Effector CD8-positive, alpha-beta T cell (primary cell): ENCODE measurements at places on chromosomes 12 and 14.
A peak's percentile ranks its signal among the peaks of the same experiment; 100 is the strongest.

DNA sequence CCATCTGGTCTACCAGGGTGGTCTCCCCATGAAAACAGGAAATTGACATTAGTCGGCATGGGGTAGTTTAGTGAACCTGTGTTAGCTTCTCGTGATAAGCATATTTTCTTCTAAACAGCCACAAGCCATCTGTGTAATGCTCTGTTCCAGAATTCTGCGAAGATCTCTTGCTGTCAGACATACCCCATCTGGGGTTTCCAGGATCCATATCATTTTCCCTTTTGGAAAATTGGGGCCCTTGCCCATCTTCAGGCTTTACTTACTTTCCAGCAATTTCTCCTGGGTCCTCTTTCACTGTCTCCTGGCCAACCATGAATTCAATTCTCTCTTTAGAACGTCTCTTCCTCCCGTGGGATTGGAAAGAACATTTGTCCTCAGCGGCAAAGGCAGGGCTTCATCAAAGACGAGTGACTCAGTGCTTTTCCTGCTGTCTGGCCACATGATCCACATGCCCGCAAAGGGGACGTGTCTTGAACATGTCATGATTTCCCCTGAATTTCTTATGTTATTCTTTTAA lies 21.4 kb upstream of the NCOR2 start:
- no peak for DNase-seq

- no peak for DNase-seq
These were observed 3.8 kb downstream of the NR4A1 start for GRCh38 chr12:52054833-52055730.

DNA sequence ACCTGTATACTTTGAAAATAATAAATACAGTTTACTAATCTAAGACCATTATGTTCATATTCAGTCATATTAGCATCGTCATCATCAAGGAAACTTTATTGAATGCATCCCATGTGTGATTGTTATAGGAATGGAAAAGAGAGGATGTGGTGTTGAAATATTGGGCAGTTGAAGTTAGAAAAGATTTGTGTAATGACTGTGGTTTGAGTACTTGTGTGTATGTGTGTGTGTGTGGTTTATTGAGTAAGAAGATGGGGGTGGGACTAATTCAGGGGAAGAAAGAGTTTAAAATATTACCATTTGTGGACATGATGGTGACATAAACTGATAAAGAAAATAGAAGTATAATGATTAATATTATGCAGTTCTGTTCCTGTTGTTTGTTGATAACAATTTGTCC lies 238.7 kb upstream of the SEL1L start:
- no peak for DNase-seq

DNA sequence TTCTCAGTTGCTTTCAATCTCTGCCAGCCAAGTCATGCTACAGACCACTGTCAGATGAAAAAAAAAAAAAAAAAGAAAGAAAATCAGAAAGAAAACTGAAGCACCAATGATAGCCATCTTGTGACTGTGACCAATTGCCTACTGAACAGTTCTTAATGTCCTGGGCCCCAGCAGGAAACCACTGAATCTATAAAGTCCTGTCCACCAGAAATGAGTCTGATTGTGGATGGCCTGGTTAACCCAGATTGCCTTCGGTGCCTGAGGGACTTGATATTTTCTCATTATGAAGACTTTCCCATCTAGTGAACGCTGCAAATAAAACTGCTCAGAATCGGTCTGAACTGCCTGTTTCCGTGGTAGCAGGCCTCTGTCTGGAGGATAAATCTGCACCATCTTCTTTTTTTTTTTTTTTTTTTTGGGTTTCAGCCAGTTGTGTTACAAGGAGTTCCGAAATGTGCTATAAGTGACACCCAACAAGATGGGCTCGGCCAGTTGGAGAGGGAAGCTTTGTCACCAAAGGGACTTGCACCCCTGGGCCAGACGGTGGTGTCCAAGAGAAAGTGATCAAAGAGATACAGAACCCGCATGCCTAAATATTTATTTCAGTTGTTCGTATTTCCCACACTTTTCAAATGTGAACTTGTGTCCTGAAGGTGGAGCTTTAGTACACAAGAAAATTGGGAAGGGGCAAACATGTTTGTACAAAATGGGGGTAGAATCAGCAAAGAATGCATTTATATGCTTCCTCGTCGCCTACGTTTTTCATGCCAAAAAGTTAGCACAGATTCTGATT lies 3.0 kb upstream of the PLXNC1 start:
- no peak for DNase-seq

GRCh38 chr14:23285530-23286019 lies 357 bp downstream of the HOMEZ start:
- no peak for DNase-seq

GRCh38 chr14:68399971-68400370 lies 392.9 kb downstream of the ZFP36L1 start:
- no peak for DNase-seq

GRCh38 chr12:80648881-80649280 lies 58.6 kb upstream of the MYF6 start:
- no peak for DNase-seq

GRCh38 chr14:39977198-39977597 lies 545.0 kb upstream of the FBXO33 start:
- DNase-seq = no peak

GRCh38 chr12:26246483-26247164 lies 51.3 kb downstream of the SSPN start:
- no peak for DNase-seq

GRCh38 chr12:51295651-51296050 lies 25.4 kb upstream of the SMAGP start:
- DNase-seq = no peak

DNA sequence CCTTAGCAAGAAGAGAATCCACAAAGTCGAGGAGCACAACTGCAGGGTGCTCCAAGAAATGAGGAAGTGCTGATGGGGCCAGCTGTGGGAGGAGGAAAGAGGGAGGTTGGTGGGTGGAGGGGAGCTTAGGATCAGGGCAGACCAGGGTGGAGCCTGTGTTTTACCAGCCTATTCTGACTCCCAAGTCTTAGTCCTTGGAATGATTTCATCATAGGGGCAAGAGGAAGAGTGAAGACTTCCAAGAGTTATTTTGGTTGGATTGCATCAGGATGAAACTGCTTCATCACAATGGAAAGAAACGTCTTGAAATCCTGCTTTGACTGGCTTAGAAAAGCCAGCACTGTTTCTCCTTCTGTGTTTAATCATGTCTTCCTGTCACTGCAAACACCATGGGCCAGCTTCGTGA lies 194.0 kb downstream of the DPF3 start:
- DNase-seq = no peak

DNA sequence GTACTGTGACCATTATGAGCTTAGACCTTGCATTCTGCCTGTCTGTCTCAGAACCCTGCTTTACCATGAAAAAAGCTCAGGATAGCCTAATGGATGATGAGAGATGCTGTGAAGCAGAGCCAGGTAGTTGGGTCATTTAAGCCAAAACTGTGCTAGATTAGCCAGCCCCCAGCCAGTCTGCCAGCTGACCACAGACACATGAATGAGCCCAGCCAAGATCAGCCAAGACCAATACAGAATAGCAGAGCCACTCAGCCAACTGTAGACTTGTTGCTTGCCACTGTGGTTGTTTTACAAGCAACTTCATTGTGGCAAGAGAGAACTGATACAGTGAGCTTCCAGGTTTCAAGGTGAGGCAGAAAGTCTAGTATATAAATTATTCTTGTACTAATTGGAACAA lies 12.8 kb upstream of the UTP20 start:
- DNase-seq = no peak

DNA sequence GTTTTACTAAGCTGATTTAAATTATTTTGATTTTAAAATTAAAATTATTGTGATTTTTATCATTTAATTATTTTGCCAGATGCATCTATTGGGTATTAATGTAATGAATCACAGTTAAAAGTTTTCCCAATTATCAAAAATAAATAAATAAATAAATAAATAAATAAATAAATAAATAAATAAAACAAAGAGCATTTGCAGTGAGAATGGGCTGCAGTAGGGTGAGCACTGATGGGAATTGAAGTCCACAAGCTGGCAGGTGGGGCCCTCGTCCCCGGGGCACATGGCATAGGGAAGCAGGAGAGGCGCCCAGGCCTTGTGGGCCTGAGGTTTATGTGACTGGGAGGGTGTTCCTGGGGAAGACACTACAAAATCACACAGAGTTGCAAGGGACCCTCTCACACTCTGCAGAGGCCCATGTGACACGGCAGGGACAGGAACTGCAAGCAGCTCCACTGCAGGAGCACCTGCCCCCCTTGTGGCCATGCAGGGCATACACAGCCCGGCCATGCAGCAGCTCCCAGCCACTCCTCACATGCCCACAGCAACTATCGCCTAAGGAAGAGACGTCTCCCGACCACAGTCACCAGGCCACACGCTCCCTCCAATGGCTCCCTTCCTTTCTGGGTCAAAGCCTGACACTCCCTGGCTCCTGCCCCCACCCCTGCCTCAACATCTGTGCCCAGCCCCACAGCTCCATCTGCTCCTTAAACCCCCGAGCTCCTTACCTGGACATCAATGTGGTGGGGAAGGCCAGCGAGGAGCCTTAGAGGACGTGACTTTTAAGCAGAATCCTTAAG lies 256.3 kb upstream of the SFSWAP start:
- DNase-seq = no peak

GRCh38 chr14:91573894-91574837 lies 64.1 kb upstream of the PPP4R3A start:
- peak; percentile 67 for DNase-seq

GRCh38 chr12:113980537-113981337 lies 14.6 kb upstream of the RBM19 start:
- DNase-seq = no peak

DNA sequence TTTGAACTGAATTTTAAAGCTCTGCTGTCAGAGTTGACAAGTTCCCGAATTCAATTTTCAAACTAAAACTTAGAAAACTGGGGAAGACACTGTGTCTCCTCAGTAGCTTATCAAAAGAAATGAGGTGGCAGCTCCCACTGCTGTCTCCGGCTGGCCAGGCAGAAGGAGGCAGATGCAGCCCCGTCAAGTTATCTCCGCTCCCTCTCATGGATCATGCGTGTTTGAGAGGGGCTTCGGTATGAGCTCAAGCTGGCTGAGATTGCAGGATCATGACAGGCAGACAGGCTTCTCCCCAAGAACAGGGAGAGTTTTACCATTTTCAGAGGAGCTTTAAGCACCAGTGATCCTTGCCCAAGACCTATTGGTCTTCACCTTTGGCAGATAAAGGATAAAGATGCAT lies 88.8 kb downstream of the NEDD1 start:
- no peak for DNase-seq

DNA sequence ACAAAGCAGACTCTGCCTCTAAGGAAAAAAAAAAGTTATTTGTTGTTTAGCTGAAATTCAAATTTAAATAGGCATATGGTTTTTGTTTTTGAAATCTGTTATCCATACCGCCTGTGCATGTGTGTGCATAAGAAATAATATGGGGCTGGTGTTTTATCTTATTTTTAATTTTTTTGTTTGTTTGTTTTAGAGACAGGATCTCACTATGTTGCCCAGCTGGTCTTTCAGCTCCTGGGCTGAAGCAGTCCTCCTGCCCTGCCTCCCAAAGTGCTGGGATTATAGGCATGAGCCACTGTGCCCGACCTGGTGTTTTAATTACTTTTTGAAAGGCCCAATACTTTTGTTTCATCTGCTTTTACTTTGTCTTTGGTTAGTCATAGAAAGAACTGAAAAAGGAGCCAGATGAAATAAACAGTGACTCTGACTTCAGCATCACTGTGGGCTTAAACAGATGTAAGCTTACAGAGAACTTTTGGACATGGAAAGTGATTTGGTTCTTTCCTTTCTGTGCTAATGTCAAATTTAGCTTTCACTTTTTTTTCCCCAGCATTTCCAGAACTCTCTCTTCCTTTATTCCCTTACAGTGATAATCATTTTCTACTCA lies 37.2 kb downstream of the SUPT16H start:
- no peak for DNase-seq

GRCh38 chr12:124240493-124240892 lies 54.4 kb upstream of the RFLNA start:
- no peak for DNase-seq

DNA sequence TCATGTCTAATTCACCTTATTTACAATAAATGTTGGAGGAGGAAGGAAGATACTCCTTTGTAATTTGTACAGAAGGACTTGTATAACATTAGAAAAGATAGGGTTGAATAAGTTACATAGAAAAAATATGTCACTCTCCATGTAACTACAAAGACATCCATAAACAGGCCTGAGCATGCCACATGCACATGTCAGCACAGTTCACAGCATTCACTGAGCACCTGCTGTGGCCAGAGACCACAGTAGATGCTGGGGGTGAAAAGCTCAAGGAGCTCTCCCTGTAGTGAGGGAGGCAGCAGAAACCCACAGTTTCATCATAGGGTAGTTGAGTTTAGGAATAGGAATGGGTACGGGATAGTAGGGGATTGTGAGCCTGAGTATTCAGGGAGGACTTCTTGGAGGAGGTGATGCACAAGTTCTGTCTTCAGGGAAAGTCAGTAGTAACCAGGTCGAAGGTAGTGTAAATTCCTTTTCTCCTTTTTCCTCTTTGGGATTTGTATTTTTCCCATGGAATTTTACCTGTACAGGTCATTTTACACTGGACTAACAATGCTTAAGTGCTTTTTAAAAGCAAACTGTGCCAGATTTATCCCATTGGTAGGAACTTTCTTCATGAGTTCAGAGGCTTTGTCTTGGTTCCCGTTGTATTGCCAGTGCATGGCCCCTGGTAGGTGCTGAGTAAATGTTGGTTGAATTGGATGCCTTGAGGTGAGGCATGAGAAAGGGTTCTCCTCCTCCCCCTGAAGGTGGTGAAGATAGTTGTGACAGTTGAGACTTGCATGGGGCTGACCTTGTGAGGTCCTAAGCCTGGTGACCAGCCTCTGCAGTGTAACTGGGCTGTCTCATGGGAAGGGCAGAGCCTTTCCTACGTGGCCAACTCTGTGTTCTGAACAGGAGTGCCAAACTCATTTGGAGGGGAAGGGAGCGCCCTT lies 20.2 kb downstream of the PRKCH start:
- no peak for DNase-seq

GRCh38 chr12:22625762-22626294 lies 857 bp downstream of the ETNK1 start:
- DNase-seq = no peak

DNA sequence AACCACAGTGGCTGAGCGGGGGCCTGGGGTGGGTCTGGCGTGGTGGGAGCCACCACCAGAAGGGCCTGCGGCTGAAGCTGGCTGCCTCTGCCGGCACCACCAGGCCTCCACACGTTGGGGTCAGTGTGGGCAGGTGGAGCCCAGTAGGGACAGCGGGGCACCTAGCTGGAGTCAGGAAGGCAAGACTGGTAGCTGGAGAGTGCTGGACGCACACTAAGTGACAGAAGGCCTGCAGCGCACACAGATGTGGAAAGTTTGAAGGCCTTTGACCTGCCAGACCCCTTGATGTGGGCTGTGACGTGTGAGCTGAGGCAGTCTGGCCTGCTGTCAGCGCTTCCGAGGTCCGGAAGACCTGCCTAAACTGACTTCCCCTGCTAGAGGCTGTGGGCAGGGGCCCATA lies 26.3 kb downstream of the RIN3 start:
- no peak for DNase-seq
